ENCODE measurements at places on chromosomes 3 and 15. TPM values are rescaled to one million over a fixed set of nuclear protein-coding genes. Genes with fewer than 3 reads are reported as not detected.

Gene GLDN
- 0.53 TPM for total RNA-seq

Gene CELF6
- total RNA-seq, result not detected

Gene ASB14
- total RNA-seq, result not detected

Gene TGM4
- total RNA-seq, result not detected

Gene SMCO1
- not detected for total RNA-seq

Gene IGSF10
- 0.29 TPM for total RNA-seq

Gene KLHL40
- not detected for total RNA-seq

Gene ADAMTS7
- total RNA-seq, result 3.2 TPM

Gene IRAK2
- total RNA-seq, result 2.9 TPM

Gene THOC7
- 75.7 TPM for total RNA-seq

Gene PLXNB1
- total RNA-seq, result 18.2 TPM

Gene SPSB4
- not detected for total RNA-seq

Gene GNAT1
- total RNA-seq, result not detected

Gene SFMBT1
- 19.6 TPM for total RNA-seq

Gene TGM5
- total RNA-seq, result not detected

Gene RPS17
- total RNA-seq, result 3,029 TPM

Gene NEDD4
- 33.8 TPM for total RNA-seq

Gene EXD1
- total RNA-seq, result not detected

Gene ARGFX
- not detected for total RNA-seq

Gene GOLGA8H
- total RNA-seq, result 0.18 TPM

Gene GPR149
- total RNA-seq, result not detected

Gene CD86
- not detected for total RNA-seq

Gene ZNF502
- total RNA-seq, result 2.1 TPM

Gene KATNBL1
- 28.0 TPM for total RNA-seq

Gene CCDC9B
- total RNA-seq, result 5.3 TPM

Gene SERPINI2
- not detected for total RNA-seq

Gene NME9
- not detected for total RNA-seq

Gene OR5H1
- not detected for total RNA-seq

Gene ANKDD1A
- 1.7 TPM for total RNA-seq

Gene BFSP2
- total RNA-seq, result not detected

Gene RBP2
- total RNA-seq, result not detected

Gene DLL4
- total RNA-seq, result under 0.01 TPM

Gene FSD2
- total RNA-seq, result not detected

Gene CNTN3
- 0.58 TPM for total RNA-seq

Gene P2RY12
- not detected for total RNA-seq

Gene GOLGA6L4
- total RNA-seq, result 0.29 TPM

Gene PPM1M
- 27.7 TPM for total RNA-seq

Gene DCLK3
- total RNA-seq, result not detected

Gene ANKRD34C
- total RNA-seq, result not detected

Gene NPAP1
- not detected for total RNA-seq

Gene OXSM
- total RNA-seq, result 11.8 TPM

Gene TFG
- 151 TPM for total RNA-seq

Gene MEX3B
- 2.9 TPM for total RNA-seq

Gene CFAP100
- not detected for total RNA-seq
